ENCODE measurements at places on chromosomes 11 and 22.

- no peaks in the 10 kb centered on the region for H3K36me3 ChIP-seq
- no peak overlapping the region for H3K4me3 ChIP-seq
- no peaks in the 10 kb centered on the region for H3K4me1 ChIP-seq
- no peak for DNase-seq
Observed at GRCh38 chr11:86861810-86862209, 61.5 kb downstream of the PRSS23 start.

DNA sequence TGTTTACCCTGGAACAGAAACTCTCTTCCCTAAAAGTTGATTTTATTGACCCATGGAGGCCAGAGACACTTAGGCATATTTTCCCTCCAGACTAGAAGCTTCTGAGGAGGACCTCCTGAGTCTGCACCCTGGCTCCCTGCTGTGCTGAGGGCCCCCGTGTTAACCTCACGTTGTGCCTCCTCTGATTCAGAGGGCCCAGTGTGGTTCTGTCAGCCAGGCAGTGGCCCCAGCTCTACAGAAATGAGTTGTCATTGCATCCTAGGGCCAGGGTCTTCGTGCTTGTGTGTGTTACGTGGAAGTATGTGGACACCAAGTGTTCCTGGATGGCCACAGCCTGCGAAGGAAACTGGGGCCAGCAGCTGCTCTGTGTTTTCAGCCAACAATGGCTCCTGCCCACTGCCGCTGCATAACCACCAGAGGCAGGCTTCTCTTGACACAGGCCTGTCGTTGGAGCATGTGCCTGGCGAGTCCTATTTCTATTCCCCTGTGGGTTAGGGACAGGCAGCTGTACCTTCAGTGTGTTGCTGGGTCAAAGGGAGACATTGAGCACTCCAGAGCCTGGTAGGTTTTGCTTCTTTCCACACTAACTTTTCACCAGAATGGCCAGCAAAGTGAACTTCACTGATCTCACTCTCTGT is 44.5 kb downstream of the MED15 start:
- no peaks in the 10 kb centered on the region for H3K27me3 ChIP-seq
- peak overlapping the region; percentile 57 for H3K27ac ChIP-seq
- no peak for DNase-seq
- H3K4me3 ChIP-seq, result no peak overlapping the region

DNA sequence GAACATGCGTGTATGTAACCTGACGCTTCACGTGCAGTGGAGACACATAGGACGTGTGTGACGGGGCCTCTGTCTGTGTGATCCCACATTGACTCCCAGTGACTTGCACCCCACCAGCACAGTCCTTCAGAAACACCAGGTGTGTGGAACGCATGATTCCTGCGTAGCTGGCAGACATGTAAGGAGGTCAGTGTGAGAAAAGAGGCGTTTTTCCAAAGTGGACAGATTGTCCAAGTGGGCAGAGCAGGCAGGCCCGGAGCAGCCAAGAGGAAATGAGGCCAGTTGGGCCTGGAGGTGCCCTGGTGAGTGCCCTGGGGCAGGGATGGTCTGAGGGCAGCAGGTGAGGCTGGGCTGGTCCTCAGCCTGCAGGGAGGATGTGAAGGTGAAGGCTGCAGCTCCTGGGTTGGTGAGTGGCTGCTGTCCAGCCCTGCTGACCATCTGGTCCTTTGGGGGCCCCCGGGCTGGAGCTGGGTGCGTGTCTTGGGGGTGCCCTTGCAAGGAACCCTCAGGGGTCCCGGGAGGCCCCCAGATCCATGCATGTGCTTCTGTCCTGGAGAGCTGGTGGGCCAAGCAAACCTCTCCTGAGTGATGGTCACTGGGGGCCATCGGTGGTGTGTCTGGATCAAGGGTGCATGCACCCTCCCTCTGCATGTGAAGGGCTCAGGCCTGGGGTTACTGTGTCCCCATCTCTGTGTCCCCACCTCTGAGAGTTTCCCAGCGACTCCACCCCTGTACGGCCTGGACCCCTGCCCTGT is 26.6 kb downstream of the SHANK3 start:
- peak overlapping the region; percentile 95 for H3K27ac ChIP-seq
- H3K36me3 ChIP-seq, result peaks cover 43% of the 10 kb centered on the region
- H3K4me1 ChIP-seq, result no peaks in the 10 kb centered on the region

- peak overlapping the region; percentile 2 for H3K27ac ChIP-seq
- no peak overlapping the region for H3K4me3 ChIP-seq
- H3K27me3 ChIP-seq, result no peaks in the 10 kb centered on the region
- peak; percentile 58 for DNase-seq
- H3K36me3 ChIP-seq, result no peaks in the 10 kb centered on the region
Observed at GRCh38 chr11:35047179-35047578, 91.8 kb upstream of the CD44 start.

GRCh38 chr11:93225662-93226061 is 27.9 kb upstream of the SLC36A4 start:
- no peak for DNase-seq
- H3K4me3 ChIP-seq, result no peak overlapping the region
- no peak overlapping the region for H3K27ac ChIP-seq
- H3K36me3 ChIP-seq, result no peaks in the 10 kb centered on the region
- no peaks in the 10 kb centered on the region for H3K4me1 ChIP-seq

GRCh38 chr11:122795307-122795706 is 43.0 kb upstream of the CRTAM start:
- H3K4me3 ChIP-seq, result no peak overlapping the region
- H3K27ac ChIP-seq, result no peak overlapping the region
- no peak for DNase-seq
- H3K27me3 ChIP-seq, result no peaks in the 10 kb centered on the region

- no peak overlapping the region for H3K4me3 ChIP-seq
- DNase-seq, result peak; percentile 37
- no peaks in the 10 kb centered on the region for H3K27me3 ChIP-seq
- no peaks in the 10 kb centered on the region for H3K36me3 ChIP-seq
- H3K4me1 ChIP-seq, result no peaks in the 10 kb centered on the region
- peak overlapping the region; percentile 39 for H3K27ac ChIP-seq
Observed at GRCh38 chr11:60195923-60196368, 13.1 kb upstream of the MS4A6A start.

DNA sequence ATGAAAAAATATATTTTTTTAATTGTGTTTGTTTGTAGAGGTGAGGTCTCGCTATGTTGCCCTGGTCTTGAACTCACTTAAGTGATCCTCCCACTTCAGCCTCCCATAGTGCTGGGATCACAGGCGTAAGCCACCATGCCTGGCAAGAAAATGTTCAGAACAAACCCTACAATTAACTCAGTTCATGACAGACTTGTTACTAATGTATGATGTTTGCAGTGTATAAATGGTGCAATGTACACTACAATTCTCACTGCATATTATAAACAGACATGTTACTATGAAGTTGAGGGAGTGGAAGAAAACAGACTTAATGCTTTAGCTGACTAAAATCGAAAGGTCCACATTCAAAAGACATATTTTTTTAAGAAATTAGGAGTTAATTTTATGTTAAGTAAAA is 59.0 kb downstream of the SIK3 start:
- H3K36me3 ChIP-seq, result no peaks in the 10 kb centered on the region
- peaks cover 5% of the 10 kb centered on the region for H3K4me1 ChIP-seq
- H3K27ac ChIP-seq, result no peak overlapping the region
- H3K4me3 ChIP-seq, result no peak overlapping the region
- H3K27me3 ChIP-seq, result no peaks in the 10 kb centered on the region

GRCh38 chr11:126888115-126888712 is 112.4 kb downstream of the KIRREL3 start:
- no peaks in the 10 kb centered on the region for H3K4me1 ChIP-seq
- no peak overlapping the region for H3K4me3 ChIP-seq
- no peaks in the 10 kb centered on the region for H3K27me3 ChIP-seq
- H3K27ac ChIP-seq, result no peak overlapping the region
- DNase-seq, result no peak

GRCh38 chr11:2147391-2147790 is 8.2 kb upstream of the IGF2 start:
- no peaks in the 10 kb centered on the region for H3K36me3 ChIP-seq
- H3K4me1 ChIP-seq, result peaks cover 8% of the 10 kb centered on the region
- no peak overlapping the region for H3K27ac ChIP-seq
- DNase-seq, result no peak
- peaks cover 43% of the 10 kb centered on the region for H3K27me3 ChIP-seq
- no peak overlapping the region for H3K4me3 ChIP-seq

DNA sequence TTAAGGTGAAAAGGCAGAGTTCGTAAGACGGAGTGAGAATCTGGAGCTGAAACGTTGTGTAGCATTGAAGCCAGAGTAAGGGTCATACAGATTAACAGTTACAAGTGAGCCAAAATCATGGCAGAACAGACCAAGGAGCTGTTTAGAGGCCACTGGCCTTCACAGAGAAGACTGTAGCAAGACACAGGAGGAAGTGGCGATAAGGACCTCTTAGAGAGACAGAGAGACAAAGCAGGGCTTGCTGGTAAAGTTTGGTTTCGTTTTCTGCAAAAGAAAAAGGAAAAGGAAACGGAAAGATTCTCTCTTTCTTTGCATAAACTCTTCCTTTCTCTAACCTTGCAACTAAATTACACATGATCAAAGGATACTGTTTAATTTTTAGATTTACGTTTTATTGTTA is 83.0 kb downstream of the AASDHPPT start:
- H3K27me3 ChIP-seq, result no peaks in the 10 kb centered on the region
- no peak overlapping the region for H3K27ac ChIP-seq
- no peak overlapping the region for H3K4me3 ChIP-seq
- peaks cover 16% of the 10 kb centered on the region for H3K4me1 ChIP-seq
- no peak for DNase-seq

DNA sequence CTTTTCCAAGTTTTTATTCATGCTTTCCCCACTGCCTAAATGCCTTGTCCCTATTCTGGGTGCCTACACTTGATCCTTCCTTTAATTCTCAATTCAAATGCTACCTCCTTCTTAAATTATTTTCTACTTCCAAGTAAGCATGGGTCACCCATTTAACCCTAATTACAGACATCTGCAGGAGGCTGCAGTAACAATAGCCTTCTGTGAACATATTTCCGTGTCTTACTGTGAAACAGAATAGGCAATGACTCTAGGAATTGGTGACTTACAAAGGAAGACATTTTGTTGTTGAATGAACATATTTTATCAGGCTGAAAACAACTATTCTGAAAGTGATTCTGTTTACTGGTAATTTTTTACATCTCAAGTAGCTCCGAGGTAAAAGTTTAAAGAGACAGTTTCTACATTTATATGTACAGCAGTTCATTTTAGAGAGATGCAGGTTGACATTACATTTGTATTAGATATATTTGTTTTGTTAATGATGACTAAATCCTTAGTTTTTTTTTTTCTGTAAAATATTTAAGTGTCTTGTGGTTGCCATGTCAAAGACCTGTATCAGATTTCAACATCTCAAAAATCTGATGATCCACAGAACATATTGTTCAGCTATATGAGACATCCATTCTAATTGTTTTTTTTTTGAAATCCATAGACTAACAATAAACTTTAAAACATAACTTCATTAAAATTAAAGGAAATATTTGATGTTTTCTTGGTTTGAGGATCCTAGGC is 316.8 kb downstream of the CASP12 start:
- H3K27ac ChIP-seq, result no peak overlapping the region
- H3K27me3 ChIP-seq, result no peaks in the 10 kb centered on the region
- H3K36me3 ChIP-seq, result no peaks in the 10 kb centered on the region
- no peaks in the 10 kb centered on the region for H3K4me1 ChIP-seq

DNA sequence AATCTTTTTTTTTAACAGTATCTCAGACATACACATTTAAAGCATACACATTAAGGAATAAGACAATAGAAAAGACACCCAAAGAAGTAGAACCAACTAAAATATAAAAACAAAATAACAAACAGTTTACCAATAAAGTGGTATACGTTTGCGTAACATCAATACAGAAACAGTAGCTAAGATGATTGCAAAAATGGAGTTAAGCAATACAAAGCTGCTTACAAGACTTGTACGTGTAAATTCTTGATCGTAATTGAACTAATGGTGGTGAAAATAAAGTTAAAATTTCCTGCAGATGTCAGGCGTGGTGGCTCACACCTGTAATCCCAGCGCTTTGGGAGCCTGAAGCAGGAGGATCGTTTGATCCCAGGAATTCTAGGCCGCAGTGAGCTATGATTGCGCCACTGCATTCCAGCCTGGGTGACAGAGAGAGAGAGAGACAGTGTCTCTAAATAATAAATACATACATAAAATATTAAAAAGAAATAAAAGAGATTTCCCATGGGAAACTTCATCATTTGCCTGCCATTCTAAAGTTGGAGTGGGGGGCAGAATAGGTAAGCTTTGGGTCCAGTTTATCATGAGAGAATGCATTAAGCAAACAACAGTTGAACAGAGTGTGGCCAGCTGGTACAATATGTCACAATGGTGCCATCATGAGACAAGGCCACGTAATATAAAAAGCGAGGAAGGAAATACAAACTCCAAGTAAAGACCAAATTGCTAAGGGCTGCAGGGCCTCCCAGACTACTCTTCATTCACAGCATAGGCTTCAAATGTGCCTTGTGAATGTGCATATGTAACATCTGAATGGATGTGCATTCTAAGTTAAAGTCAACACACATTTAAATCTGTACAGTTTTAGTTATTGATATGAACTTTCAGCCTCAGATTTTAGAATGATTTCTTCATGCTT is 38.9 kb upstream of the EED start:
- H3K4me1 ChIP-seq, result no peaks in the 10 kb centered on the region
- no peaks in the 10 kb centered on the region for H3K27me3 ChIP-seq
- no peak for DNase-seq
- H3K4me3 ChIP-seq, result no peak overlapping the region
- no peaks in the 10 kb centered on the region for H3K36me3 ChIP-seq

- no peaks in the 10 kb centered on the region for H3K27me3 ChIP-seq
- no peaks in the 10 kb centered on the region for H3K36me3 ChIP-seq
- H3K27ac ChIP-seq, result no peak overlapping the region
- no peaks in the 10 kb centered on the region for H3K4me1 ChIP-seq
- no peak overlapping the region for H3K4me3 ChIP-seq
Observed at GRCh38 chr22:33400891-33401290, 342.7 kb upstream of the SYN3 start.

GRCh38 chr11:118012083-118012669 is 26.0 kb downstream of the IL10RA start:
- peaks cover 31% of the 10 kb centered on the region for H3K4me1 ChIP-seq
- H3K27me3 ChIP-seq, result no peaks in the 10 kb centered on the region
- no peak overlapping the region for H3K4me3 ChIP-seq
- DNase-seq, result peak; percentile 57
- peak overlapping the region; percentile 77 for H3K27ac ChIP-seq

GRCh38 chr11:75325713-75326438 is 25.6 kb downstream of the ARRB1 start:
- H3K27ac ChIP-seq, result no peak overlapping the region
- peaks cover 10% of the 10 kb centered on the region for H3K4me1 ChIP-seq
- H3K27me3 ChIP-seq, result no peaks in the 10 kb centered on the region
- no peaks in the 10 kb centered on the region for H3K36me3 ChIP-seq
- DNase-seq, result no peak

DNA sequence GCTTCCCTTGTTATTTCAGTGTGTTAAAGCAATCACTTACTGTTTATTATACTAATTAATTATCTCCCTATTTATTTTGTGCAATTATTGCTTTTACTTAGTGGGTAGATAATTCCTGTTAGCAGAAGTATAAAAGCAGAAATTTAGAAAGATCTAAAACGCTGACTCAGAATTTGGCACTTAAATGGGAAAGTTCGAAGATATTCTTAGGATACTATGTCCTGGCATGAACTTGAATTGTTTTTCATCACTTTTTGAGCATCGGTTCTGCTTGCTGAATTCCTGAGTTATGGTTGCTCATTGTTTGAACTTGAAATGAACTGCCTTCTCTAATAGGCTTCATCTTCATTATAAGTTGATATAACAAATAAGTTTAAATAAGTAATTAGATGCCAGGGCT is 325.4 kb downstream of the JRKL start:
- no peak overlapping the region for H3K27ac ChIP-seq
- no peaks in the 10 kb centered on the region for H3K4me1 ChIP-seq
- no peaks in the 10 kb centered on the region for H3K27me3 ChIP-seq
- no peak overlapping the region for H3K4me3 ChIP-seq

Data from small intestine (tissue), 16 donors.